ENCODE measurements at places on chromosomes 11 and 22.

DNA sequence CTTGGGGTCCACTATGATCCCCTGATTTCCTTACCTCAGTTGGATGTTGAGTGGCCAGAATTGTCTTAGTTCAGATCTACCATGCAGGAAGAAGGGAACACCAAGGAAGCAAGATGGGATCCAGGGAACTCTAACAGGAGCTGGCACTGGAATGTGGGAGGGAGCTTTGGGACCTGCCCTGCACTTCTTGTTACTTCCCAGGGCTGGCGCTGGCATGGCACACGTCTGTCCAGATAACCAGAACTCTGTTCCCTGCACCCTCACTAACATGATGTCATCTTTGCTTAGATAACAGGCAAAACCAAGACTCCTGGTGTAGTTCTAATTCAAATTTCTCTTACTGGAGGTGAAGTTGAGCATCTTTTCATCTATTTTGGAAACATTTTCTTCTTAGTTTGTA lies 550.0 kb downstream of the MN1 start:
- no peak for DNase-seq

DNA sequence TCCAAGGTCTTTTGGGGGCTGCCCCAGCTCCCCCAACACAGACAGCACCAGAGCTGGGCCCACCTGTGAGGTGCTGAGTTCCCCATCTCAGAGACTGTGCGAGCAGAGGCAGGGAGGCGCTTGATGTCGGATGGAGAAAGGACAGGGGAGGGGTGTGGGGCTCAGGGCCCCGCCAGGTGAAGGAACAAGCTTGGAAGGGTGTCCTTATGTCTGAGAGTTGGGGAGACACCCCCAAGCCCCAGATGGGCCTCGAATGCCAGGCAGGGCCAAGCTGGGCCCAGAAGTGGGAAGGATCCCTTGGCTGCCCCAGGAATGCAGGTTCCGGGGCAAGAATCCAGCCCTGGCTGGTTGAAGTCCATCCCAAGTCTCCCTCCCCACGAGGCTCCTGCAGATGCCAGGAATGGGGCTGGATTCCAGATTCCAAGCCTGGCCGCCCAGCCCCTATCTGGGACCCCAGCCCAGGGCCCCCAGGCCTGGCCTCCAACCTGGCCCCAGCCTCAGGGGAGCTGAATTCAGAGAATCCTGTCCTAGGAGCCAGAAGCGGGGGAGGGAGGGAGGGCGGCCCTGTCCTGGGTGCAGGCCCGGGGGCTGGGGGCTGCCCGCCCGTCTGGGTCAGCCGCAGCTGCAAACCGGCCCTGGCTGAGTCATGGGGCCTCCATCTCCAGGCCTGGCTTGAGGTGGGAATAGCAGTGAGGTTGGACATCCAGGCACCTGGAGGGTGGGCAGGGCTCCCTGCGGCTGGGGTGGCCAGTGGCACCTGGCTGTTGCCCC lies 50.9 kb downstream of the CDKN1C start:
- DNase-seq, result no peak

DNA sequence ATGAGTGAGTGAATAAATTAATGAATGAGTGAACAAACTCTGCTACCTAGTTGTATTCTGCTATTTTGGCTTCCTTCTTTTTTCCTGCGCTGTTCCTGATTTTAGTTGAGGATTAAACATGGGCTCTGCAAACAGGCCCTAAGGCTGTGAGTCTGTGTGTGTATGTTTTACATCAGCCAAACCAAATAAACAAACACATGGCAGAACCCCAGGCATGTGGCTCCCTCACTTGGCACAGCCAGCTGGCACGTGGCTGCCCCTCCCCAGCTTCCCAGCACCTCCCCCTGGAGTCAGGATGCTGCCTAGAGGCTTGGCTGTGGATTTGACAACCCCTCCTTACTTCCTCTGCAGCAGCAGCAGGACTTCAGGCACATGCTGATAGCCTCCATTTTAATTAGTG lies 593.2 kb downstream of the INSC start:
- no peak for DNase-seq

DNA sequence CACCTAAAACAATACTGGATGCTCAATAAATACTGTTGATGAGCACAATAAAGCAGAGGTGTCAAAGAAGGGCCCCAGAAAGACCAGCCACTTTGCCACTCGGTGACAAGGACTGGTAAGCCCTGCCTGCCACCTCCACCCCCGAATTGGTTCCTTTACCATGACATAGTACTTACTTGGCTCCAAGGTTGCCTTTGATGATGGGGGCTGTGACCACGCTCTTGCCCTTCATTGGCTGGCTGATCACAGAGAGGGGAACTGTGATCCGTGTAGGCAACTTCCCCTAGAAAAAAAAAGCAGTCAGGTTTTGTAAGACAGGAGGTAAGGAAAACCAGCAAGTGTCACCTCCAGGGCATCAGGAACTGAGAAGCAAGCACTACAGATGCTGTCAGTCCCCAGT lies 29.7 kb downstream of the NFRKB start:
- DNase-seq, result no peak

GRCh38 chr11:103671143-103671651 lies 365.2 kb upstream of the DDI1 start:
- no peak for DNase-seq

DNA sequence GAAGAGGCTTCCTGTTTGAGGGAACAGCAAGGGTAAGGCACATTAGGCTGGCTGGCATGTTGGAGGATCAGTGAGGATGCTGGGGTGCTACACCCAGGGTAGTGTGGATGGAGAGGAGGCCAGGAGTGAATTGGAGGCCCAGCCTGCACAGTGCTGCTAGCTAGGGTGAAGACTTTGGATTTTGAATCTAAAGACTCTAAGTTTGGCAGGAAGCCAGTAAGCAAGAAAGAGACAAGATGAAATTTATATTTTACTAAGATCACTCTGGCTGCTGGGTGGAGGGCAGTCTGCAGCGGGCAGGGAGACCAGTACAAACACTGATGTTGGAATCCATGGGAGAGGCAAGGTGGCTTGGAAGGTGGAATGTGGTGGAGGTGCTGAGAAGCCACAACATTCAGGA lies 43.6 kb downstream of the TSPAN18 start:
- DNase-seq, result no peak

DNA sequence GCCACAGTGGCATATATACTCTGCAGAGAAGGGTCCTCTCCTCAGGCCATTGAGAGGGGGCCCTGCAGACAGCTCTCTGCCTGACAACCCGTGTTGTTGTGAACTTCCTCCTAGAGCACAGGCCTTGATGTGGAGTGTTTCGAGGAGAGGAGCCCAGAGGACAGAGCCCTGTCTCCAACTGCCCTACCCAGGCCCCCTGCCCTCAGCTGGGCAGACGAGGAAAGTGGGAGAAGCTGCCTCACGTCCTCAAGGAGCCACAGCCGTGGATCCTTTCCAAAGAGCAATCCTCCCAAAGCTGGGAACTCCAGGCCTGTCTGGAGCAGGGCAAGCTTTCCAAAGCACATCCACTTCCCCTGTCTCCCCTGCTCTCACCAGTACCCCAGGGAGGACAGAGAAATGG lies 10.7 kb downstream of the LMO1 start:
- no peak for DNase-seq

- DNase-seq, result no peak
These were observed 661.9 kb downstream of the ETS1 start for GRCh38 chr11:127925475-127925874.

DNA sequence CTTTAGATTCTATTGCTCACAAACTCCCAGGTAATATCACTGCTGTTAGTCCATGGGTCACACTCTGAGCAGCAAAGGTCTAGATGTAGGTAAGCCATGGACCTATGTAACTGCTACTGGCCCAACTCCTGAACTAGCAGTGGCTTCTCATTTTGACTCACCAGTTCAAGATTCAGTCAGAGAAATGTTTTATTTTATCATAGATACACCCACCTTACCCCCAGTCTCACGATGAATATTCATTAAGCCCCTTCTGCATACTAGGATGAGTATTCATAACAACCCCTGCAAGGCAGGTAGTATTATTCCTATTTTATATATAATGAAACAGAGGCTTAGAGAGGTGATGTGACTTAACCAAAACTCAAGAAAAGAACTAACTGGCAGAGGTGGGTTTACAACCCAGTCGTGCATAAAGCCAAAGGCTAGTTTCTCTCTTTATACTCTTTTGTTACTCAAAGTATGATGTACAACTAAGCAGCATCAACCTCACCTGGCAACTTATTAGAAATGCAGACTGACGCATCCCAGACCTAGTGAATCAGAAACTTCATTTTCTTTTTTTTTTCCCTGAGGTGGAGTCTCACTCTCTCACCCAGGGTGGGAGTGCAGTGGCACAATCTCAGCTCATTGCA lies 957.6 kb upstream of the CCDC90B start:
- DNase-seq, result no peak

DNA sequence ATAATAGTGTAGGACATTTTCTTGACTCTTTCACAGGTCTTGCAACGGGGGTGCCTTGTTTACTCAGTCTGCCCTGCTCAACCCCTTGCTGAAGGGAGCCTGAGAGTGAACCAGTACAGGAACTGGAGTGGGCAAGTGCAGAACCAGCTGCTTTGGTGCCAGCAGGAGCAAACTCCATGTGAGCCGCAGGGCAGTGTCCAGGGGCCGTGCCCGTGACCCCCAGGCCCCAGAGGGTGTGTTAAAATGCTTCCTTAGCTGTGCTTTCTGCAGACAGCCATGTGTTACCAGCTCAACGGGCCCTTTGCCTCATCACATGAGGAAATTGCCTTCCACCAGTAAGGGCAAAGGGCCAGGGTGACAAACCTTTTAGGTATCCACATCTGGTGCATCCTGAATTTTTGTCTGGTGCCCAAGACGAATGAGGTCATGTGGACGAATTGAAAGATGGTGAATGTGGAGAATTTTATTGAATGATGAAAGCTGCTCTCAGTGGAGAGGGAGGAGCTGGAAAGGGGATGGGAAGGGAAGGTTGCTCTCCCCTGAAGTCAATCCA lies 53.6 kb upstream of the OR5D13 start:
- DNase-seq, result no peak

- no peak for DNase-seq
These were observed 5.3 kb upstream of the CHADL start for GRCh38 chr22:41245917-41246499.

- DNase-seq, result peak; percentile 27
These were observed 6.7 kb downstream of the SCARF2 start for GRCh38 chr22:20430720-20431510.

DNA sequence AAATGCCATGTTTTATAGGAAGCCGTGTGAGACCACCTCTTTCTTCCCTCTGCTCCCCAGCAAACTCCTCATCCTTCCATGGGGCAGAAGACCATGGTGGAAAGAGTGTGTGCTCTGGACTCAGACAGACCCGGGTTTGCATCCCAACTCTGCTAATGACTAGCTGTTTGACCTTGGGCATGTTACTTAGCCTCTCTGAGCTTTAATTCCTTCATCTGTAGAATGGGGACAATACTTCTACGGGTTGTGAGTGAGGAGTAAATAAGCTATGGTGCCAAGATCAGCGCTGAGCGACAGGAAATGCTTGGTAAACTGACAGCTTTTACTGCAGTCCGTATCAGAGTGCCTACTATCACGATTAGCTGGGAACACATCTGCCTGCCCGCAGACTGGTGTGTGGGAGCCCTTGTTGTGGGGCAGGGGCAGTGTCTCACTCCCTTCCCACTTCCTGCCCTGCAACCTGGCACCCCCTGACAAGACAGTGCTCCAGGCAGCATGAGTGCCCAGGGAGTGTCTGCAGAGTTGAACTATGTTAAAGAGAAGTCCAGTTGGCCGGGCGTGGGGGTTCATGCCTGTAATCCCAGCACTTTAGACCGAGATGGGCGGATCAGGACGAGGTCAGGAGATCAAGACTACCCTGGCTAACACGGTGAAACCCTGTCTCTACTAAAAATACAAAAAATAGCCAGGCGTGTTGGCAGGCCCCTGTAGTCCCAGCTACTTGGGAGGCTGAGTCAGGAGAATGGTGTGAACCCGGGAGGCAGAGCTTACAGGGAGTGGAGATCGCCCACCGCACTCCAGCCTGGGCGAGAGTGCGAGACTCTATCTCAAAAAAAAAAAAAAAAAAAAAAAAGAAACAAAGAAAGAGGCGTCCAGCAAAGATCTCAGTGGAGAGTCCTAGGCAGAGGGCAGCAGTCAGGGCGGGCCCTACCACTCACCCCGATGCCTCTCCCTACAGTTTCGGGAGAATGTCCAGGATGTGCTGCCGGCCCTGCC lies 2.2 kb downstream of the SEC14L2 start:
- no peak for DNase-seq

DNA sequence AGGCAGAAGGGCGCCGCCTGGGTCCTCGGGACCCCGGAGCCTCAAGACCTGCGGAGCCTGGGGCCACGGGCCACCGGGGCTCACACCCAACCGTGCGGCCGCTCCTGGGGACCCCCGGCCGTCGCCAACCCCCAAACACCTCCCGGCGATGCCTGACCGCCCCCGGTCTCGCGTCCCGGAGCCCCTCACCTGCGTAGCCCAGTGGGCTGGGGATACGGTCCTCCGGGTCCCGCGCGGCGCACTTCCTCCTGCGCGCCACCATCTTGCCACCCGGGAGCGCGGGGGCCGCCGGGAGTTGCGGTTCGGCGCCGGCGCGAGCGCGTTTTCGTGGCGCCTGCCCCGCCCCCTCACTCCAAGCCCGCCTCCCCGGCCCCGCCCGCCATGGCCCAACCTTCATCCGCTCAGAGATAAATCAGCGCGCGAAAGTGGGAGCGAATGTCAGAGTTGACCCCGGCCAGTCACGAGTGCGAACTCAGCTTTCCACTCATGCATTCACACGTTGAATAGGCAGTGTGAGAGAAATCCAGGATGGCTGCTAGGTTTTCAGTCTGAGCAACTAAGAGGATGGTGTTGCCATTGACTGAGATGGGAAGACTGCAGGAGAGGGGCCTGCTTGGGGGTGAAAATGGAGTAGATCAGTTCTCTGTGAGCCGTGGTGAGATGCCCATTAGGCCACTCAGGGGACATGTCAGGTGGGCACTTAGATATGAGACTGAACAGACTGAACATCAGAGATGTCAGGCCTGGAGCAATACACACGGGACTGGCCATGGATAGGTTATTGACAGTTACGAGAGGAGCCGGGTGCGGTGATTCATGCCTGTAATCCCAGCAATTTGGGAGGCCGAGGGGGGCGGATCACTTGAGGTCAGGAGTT lies at the start of gene RRP7A:
RRP7A (minus strand) TSS at position 272 of the 877 bp plus-strand sequence; CDS start at position 262, 10 bp downstream.
- DNase-seq, result peak; percentile 60

- no peak for DNase-seq
These were observed 24.6 kb downstream of the IGHMBP2 start for GRCh38 chr11:68928136-68928880.

DNA sequence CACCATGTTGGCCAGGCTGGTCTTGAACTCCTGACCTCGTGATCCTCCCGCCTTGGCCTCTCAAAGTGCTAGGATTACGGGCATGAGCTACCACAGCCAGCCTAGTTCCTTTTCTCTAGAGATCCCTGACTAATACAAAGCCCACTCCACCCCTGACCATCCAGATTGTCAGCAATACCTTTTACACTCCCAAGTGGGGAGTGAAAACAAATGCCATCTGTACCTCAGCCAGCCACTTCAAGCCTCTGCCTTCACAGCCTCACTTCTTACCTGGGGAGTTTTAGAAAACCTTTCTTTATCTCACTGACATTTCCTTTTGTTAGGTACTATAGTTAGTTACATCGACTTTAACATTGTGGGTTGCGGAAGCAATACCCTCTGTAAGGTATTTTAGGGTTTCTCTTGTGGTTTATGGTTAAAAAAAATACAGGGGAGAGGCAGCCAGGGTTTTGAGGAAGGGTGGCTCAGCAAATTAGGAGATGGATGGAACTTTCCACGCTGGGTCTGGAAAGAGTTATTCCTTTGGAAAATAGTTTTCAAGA lies 8.9 kb downstream of the TOM1 start:
- no peak for DNase-seq

GRCh38 chr11:57644748-57645688 lies 4.7 kb downstream of the YPEL4 start:
- peak; percentile 86 for DNase-seq
